Progenitor cell of endocrine pancreas (in vitro differentiated cells): ENCODE measurements at places on chromosomes 3 and 15.

DNA sequence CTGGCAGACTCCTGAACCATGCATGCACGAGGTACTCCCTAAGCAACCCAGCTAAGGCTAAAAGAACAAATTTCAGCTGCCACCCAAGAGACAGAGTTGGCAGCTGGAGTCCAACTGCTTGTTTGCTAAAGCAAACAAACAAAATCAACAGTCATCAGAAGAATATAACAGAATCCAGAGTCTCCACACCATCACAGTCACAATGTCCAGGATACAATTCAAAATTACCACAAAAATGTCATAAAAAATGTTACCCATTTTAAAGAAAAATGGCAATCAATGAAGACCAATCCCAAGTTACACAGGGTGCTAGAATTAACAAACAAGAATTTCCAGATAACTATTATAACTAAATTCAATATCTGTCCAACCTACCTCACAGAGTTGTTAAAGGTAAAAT, 42.9 kb downstream of the RFTN1 start:
- no peak for DNase-seq

DNA sequence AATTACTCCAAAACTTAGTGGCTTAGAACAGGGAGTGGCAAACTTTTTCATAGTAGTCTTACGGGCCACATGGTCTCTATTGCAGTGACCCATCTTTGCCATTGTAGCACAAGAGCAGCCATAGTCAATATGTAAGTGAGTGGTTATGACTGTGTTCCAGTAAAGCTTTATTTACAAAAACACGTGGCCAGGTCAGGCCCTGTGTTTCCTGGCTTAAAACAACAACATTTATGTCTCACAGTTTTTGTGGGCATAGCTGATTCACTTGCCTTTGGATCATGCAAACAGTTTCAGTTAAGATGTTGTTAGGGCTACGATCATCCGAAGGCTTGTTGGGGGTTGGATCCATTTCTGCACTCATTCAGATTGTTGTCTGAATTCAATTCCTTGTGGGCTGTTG, 103.8 kb downstream of the CHCHD6 start:
- no peak for DNase-seq

DNA sequence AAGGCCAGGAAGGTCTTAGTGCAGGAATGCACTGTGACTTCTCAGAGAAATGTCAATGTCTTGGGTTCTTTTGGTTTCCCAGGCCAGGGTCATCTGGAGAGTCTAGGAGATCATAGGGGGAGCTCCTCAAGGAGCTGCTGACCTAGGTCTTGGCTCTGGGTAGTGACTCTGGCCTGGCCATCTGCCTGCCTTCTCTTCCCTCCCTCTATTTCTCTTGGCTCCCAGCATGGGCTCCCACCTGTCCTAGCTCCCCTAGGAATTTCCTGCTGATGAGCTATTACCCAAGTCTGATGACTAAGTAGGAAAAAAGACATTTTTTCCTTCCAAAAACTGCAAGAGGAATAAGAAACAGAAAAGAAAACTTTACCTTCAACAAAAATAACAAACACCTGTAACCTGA, 57.4 kb downstream of the BSN start:
- DNase-seq, result no peak

- DNase-seq, result no peak
Observed at GRCh38 chr3:13314877-13315276, 105.2 kb downstream of the NUP210 start.

DNA sequence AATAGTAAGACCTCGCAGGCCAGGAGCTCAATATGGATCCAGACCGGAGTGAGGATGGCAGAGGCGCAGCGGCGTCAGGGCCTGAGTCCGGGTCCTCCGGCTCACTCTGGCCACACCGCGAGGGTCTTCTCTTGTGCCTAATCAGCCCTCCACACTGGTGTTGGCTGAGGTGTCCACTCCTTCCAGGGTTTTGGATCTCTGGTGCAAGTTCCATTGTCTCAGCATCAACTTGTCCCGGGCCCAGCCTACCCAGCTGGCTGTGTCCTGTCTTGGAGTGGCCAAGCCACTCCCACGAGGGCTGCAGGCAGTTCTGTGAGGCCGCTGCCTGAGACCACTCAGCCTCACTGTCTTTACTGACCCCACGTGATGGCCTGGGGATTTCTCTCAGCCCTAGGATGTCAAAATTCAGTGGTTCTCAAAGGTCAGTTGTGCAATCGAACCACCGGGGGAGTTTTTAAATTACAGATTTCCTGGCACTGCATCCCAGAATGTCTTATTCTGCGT, 12.6 kb upstream of the GOLGA6L7 start:
- no peak for DNase-seq

GRCh38 chr3:23455084-23455483, 252.0 kb downstream of the UBE2E2 start:
- DNase-seq, result no peak

- no peak for DNase-seq
Observed at GRCh38 chr3:125389282-125389681, 14.2 kb upstream of the ZNF148 start.

- no peak for DNase-seq
Observed at GRCh38 chr3:142886940-142887339, 1.9 kb downstream of the PCOLCE2 start.
